AG10803 (cell line): ENCODE measurements at places on chromosomes 1 and 21.

GRCh38 chr1:85321237-85321964, 45.0 kb upstream of the BCL10 start:
- peak; percentile 83 for DNase-seq

GRCh38 chr21:26965907-26966581, 844 bp downstream of the ADAMTS5 start:
- DNase-seq, result peak; percentile 58

DNA sequence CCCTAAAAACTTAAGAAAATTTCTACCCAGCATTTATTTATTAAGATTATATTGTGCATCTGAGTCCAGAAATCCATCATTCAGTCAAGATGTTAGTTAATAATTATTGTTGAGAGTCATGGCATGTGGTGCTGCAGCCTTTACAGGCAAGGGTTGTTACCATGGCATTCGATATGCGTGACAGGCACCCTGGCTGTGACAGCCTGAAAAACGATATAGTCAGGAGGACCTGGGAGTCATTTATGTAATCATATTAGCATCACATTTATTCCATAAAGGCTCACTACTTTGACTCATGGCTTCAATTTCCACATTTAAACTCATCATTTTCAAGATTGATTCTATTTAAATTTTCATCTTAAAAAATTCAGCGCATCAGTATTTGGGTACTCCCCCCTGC, 68.0 kb downstream of the CACHD1 start:
- DNase-seq, result no peak

- DNase-seq, result no peak
These were observed 93.8 kb upstream of the ETV3 start for GRCh38 chr1:157231846-157232525.

GRCh38 chr21:44013380-44014088, 1.4 kb downstream of the TRAPPC10 start:
- peak; percentile 8 for DNase-seq

GRCh38 chr1:204390751-204391466, 20.7 kb downstream of the PPP1R15B start:
- peak; percentile 50 for DNase-seq

DNA sequence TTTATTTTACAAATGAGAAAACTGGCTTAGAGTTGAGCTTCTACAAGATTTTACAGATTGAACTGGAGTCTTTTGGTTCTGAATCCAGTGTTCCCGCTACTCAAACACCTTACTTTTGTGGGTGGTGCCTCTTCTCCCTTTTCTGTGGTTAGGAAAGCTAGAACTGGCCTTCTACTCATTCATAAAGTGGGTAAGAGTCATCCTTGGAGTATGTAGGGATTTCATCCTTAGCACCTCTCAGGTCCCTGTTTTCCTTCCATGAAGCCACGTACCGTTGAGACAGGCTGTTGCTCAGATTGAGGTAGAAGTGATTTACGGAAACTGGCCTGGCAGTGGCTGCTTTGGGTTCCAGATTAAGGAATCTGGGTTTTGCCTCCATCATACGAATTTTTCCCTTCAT, 35.8 kb downstream of the WNT4 start:
- DNase-seq, result peak; percentile 23

- no peak for DNase-seq
These were observed 57.7 kb downstream of the PRRX1 start for GRCh38 chr1:170721621-170722020.

GRCh38 chr1:41950820-41951219, 32.1 kb upstream of the HIVEP3 start:
- DNase-seq, result no peak

DNA sequence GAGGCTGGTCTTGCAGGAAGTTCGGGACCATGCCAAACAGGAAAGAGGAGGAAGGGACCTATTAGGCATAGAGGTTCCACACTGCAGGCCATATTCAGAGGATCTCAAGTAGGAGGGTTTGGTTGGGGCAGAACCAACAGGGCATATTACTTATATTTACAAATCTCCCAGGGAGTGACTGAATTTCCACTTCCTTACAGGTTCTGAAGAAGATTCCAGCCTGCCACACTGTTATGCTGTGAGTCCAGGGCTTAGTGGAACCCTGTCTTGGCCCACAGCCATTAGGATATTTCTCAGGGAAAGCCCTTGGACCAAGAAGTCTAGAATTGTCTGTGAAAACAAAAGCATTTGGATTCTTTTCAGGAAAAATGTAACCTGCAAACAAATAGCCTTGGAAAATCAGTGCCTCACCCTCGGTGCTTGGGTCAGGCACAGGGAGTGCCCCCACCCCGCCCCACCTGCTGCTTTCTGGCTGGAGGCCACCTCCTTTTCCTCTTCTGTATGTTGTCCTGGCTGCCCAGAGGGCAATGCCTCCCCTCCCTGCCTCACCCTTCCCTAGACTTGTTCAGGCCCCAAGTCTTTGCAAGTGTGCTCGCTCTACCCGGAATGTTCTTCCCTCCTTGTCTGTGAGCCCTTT, 41.0 kb upstream of the JUN start:
- DNase-seq, result no peak

DNA sequence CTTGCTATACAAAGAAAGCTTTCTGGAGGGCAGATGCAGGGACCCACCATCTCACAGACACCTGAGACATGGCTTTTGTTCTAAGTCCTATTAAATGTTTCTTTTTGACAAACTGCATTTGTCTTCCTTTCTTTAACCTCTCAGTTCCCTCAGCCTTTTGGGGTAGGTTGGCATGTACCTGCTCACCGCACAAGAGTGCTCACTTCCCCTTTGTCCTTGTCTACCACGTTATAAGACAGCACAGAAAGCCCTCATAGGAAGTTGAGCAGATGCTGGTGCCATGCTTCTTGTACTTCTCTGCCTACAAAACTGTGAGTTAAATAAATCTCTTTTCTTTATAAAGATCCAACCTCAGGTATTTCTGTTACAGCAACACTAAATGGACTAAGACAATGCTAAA, 31.9 kb upstream of the RGS21 start:
- DNase-seq, result no peak

- no peak for DNase-seq
These were observed 3.6 kb upstream of the FOXE3 start for GRCh38 chr1:47412437-47412836.

- no peak for DNase-seq
These were observed 70.8 kb downstream of the PLA2G4A start for GRCh38 chr1:186899577-186899976.
